Endothelial cell (in vitro differentiated cells): ENCODE measurements at places on chromosomes 16 and 17. TPM values are rescaled to one million over a fixed set of nuclear protein-coding genes. Genes with fewer than 3 reads are reported as not detected.

DNA sequence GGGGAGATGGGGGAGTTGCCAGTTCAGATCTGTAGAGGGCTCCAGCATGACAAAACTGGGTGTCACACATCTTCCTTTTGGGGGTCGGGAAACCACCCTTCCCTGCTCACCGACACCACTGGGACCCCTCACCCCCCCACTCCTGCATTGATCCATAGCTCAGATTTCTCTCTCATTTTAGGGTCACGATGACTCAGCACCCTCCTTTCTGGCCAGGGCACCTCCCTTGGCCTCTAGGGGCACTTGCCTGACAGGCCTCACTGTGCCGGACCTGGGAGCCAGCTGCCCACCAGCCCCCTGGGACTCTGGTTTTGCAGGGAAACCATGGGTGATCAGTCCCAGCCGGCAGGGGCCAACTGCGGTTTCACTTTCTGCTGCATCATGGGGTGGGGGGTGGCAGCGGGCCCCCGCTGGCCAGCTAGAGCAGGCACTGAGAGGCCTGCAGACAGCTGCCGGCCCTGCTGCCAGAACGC, 239.4 kb downstream of the MRTFB start:
- DNase-seq = no peak
- no peaks in the 10 kb centered on the region for H3K36me3 ChIP-seq
- no peak overlapping the region for H3K4me3 ChIP-seq
- no peaks in the 10 kb centered on the region for H3K27me3 ChIP-seq

DNA sequence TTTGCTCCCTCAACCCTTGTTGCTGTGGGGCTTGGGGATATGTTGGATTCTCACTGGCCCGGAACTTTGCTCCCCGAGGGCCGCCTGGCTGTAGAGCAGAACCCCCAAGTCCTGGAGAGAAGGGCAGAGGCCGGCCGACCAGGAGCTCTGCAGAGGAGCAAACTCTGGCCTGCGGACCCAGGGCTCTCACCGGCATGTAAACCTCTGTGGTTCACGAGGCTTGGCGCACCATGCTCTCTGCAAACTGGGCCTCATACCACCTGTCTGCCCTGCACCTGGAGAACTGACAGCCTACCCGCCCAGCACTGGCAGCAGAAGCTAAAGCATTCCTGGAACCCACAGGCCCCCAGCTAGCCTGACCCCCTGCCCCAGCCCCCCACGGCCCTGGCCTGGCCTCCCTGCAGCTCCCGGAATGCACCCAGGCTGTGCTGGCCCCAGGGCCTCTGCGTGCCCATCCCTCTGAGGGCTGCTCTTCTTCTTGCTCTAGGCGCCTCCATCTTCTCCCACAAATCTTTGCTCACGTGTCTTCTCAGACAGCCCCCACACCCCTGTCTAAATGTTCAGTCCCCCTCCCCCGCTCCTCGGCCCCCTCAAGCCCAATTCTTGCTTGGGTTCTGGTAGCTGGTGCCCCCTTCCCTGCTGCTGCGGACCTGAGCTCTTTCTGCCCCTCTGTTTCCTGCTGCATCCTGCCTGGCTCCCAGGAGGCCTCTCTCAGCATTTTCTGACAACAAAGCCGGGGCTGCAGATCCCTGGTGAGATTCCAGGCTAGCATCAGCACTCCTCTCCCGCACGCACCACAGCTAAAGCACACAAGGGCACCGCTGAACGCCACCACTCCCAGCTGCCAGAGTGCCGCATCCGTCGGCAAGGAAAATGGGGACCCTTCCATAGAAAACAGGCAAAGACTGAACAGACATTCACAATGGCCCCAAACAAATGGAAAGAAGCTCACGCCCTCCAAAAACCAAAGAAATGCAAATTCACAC, 23.3 kb downstream of the ACTG1 start:
- H3K4me1 ChIP-seq = peaks cover 15% of the 10 kb centered on the region
- no peak overlapping the region for H3K4me3 ChIP-seq
- H3K36me3 ChIP-seq = no peaks in the 10 kb centered on the region
- DNase-seq = peak; percentile 28
- peak overlapping the region; percentile 39 for H3K27ac ChIP-seq

DNA sequence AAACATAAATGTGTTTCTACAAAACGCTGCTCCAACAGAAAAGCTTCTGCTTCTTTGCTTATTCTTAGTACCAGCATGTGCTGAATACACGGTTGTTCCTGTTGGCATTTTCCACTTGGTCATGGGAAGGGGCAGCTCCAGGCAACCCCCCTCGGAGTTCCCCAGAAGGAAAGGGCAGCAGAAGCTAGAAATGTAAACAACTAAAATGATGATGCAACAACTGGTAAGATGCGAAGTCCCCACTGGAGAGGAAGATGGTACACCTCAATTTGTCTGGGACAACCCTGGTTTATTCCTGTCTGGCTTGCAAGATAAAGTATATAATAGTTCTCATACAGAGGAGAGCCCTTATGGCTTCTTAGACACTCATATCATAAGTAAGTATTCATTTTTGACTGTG, 9.2 kb upstream of the CCL13 start:
- H3K4me1 ChIP-seq = no peaks in the 10 kb centered on the region
- no peak for DNase-seq
- H3K4me3 ChIP-seq = no peak overlapping the region
- no peaks in the 10 kb centered on the region for H3K36me3 ChIP-seq
- no peaks in the 10 kb centered on the region for H3K27me3 ChIP-seq

Gene CACNG1
- total RNA-seq = not detected

GRCh38 chr17:55023626-55024025, 55.1 kb downstream of the STXBP4 start:
- H3K27me3 ChIP-seq = no peaks in the 10 kb centered on the region
- H3K36me3 ChIP-seq = no peaks in the 10 kb centered on the region
- no peak overlapping the region for H3K27ac ChIP-seq
- no peak overlapping the region for H3K4me3 ChIP-seq
- DNase-seq = no peak

DNA sequence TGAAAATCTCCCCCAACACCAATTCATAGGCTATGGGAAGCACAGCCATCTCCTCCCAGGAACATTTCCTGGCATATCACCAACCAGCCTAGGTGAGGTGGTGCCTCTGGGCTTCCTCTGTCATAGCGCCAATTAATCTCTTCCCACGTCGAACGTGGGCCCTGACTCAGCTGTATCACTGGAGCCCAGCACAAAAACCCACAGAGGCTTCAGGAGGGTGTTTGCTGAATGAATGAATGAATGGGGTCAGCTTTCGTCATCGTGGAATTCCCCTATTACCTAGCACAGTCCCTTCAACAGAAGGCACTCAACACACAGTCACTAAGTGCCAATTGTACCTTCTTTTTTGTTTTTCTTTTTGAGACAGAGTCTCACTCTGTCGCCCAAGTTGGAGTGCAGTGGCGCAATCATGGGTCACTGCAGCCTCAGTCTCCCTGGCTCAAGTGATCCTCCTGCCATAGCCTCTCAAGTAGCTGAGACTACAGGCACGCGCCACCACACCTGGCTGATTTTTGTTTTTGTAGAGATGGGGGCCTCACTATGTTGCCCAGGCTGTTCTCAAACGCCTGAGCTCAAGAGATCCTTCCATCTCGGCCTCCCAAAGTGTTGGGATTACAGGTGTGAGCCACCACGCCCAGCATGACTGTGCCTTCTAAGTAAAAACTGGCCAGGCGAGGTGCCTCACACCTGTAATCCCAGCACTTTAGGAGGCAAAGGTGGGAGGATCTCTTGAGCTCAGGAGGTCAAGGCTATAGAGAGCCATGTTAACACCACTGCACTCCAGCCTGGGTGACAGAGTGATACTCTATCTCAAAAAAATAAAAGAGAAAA, 4.1 kb downstream of the ZNF688 start:
- peaks cover 5% of the 10 kb centered on the region for H3K36me3 ChIP-seq
- peak overlapping the region; percentile 25 for H3K4me3 ChIP-seq
- H3K27me3 ChIP-seq = peaks cover 8% of the 10 kb centered on the region
- peaks cover 32% of the 10 kb centered on the region for H3K4me1 ChIP-seq

Gene NOXO1
- 0.23 TPM for total RNA-seq

Gene CDK3
- total RNA-seq = 8.4 TPM

Gene TRPV2
- total RNA-seq = 4.8 TPM

- H3K27ac ChIP-seq = peak overlapping the region; percentile 66
- peaks cover 18% of the 10 kb centered on the region for H3K4me1 ChIP-seq
- peak; percentile 45 for DNase-seq
- peaks cover 5% of the 10 kb centered on the region for H3K27me3 ChIP-seq
- H3K36me3 ChIP-seq = peaks cover 32% of the 10 kb centered on the region
Measured at GRCh38 chr16:55501549-55502322, 7.1 kb upstream of the LPCAT2 start.

DNA sequence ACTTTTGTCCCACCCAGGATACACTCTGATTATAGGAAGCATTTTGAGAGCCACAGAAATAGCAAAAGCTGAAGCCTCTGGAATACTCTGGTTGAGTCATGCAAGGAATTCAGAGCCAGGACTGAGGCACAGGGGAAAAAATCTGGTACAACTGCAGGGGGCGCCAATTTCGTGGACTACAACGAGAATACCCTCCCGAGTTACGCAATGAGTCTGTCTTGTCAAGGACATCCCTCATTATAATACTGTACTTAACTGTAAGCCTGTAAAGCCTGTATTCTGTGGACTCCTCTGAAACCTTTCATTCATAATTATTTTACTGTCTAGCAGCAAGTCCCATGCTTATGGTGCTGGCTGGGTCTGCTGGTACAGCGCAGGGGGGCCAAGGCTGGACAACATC, 7.8 kb downstream of the HOXB1 start:
- no peak overlapping the region for H3K4me3 ChIP-seq
- H3K27me3 ChIP-seq = peaks cover 10% of the 10 kb centered on the region

DNA sequence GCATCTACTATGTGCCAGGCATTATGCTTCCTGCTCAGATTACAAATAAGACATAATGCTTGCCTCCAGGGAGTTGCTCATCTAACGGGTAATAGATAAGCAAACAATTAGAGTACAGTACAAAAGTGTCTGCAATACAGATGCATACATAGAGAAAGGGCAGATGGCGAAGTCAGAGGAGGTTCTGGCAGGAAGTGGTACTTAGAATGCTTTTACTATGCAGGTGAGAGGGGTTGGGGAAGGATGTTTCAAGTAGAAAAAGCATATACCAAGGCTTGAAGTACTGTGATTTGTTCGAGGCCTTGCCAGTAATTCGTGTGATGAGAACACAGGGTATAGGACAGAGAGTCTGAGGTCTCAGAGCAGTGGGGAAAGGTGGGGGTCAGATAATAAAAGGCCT, 349.8 kb downstream of the UTP18 start:
- no peaks in the 10 kb centered on the region for H3K36me3 ChIP-seq
- no peaks in the 10 kb centered on the region for H3K27me3 ChIP-seq
- H3K4me3 ChIP-seq = no peak overlapping the region
- no peak overlapping the region for H3K27ac ChIP-seq
- H3K4me1 ChIP-seq = no peaks in the 10 kb centered on the region

GRCh38 chr16:73053364-73054124, 5.6 kb upstream of the ZFHX3 start:
- peaks cover 21% of the 10 kb centered on the region for H3K27me3 ChIP-seq
- H3K4me3 ChIP-seq = no peak overlapping the region
- H3K4me1 ChIP-seq = peaks cover 38% of the 10 kb centered on the region
- H3K27ac ChIP-seq = no peak overlapping the region

Gene SLC52A1
- 0.21 TPM for total RNA-seq

GRCh38 chr17:7943291-7943690, 11.3 kb downstream of the CNTROB start:
- no peak overlapping the region for H3K27ac ChIP-seq
- no peaks in the 10 kb centered on the region for H3K4me1 ChIP-seq
- H3K36me3 ChIP-seq = peaks cover 50% of the 10 kb centered on the region

Gene RHBDL3
- 1.7 TPM for total RNA-seq

Gene TBC1D16
- 126 TPM for total RNA-seq

Gene ADORA2B
- 5.2 TPM for total RNA-seq

- H3K4me1 ChIP-seq = peaks cover 40% of the 10 kb centered on the region
- no peak overlapping the region for H3K4me3 ChIP-seq
- no peaks in the 10 kb centered on the region for H3K36me3 ChIP-seq
- peak overlapping the region; percentile 45 for H3K27ac ChIP-seq
- peak; percentile 45 for DNase-seq
Measured at GRCh38 chr17:58337600-58338453, 9.2 kb upstream of the TSPOAP1 start.

Gene TNP2
- not detected for total RNA-seq

Gene TPSAB1
- total RNA-seq = not detected

DNA sequence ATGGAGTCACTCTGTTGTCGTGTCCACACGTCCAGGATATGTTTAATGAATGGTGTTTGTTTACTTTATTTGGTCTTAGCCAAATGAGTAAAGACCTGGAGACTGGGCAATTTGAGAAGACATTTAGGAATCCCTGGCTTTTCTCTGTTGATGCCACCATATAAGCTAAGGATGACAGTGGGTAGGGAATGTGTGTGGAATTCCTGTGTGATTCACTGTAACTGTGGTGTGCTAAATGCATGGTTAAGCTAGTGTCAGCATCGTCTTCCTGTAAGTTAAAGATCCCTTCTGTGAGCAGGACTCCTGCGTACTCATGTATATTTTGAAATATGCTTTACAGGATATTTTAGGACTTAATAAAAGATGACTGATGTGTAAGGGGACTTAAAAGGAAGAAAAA, 26.4 kb downstream of the GOSR1 start:
- DNase-seq = no peak
- H3K36me3 ChIP-seq = peaks cover 42% of the 10 kb centered on the region
- H3K4me3 ChIP-seq = no peak overlapping the region
- peaks cover 5% of the 10 kb centered on the region for H3K4me1 ChIP-seq
- no peak overlapping the region for H3K27ac ChIP-seq
- H3K27me3 ChIP-seq = no peaks in the 10 kb centered on the region

- H3K27me3 ChIP-seq = peaks cover 12% of the 10 kb centered on the region
- no peak overlapping the region for H3K4me3 ChIP-seq
- no peak for DNase-seq
- H3K36me3 ChIP-seq = no peaks in the 10 kb centered on the region
- peaks cover 4% of the 10 kb centered on the region for H3K4me1 ChIP-seq
Measured at GRCh38 chr17:72373910-72374741, 253.3 kb downstream of the SOX9 start.

DNA sequence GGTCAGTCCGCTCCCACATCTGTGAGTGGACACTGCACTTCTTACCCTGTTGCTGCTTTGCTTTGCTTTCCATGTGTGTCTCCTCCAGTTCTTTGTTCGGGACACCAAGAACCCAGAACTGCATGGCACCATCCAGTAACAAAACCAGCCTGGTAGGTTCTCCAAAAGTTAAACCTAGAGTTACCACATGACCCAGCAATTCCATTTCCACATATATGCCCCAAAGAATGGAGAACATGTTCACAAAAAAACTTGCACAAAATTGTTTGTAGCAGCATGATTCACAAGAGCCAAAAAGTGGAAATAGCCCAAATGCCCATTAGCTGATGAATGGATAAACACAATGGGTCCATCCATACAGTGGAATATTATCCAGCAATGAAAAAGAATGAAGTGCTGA, 10.3 kb upstream of the CCL22 start:
- DNase-seq = no peak
- no peaks in the 10 kb centered on the region for H3K36me3 ChIP-seq
- no peaks in the 10 kb centered on the region for H3K27me3 ChIP-seq
- H3K4me1 ChIP-seq = no peaks in the 10 kb centered on the region
- H3K27ac ChIP-seq = no peak overlapping the region
- no peak overlapping the region for H3K4me3 ChIP-seq

- no peak for DNase-seq
- peaks cover 26% of the 10 kb centered on the region for H3K4me1 ChIP-seq
- peaks cover 3% of the 10 kb centered on the region for H3K27me3 ChIP-seq
- no peaks in the 10 kb centered on the region for H3K36me3 ChIP-seq
- H3K27ac ChIP-seq = peak overlapping the region; percentile 70
- peak overlapping the region; percentile 76 for H3K4me3 ChIP-seq
Measured at GRCh38 chr16:53053967-53054669, 673 bp upstream of the CHD9 start.

Gene MSRB1
- 18.1 TPM for total RNA-seq

Gene NOD2
- total RNA-seq = 0.51 TPM

- H3K4me1 ChIP-seq = peaks cover 4% of the 10 kb centered on the region
- H3K27ac ChIP-seq = no peak overlapping the region
- no peak for DNase-seq
- H3K27me3 ChIP-seq = peaks cover 3% of the 10 kb centered on the region
Measured at GRCh38 chr16:68073902-68074760, 11.0 kb upstream of the NFATC3 start.

Gene MMP28
- total RNA-seq = 10.6 TPM

Gene CES5A
- not detected for total RNA-seq

Gene ZMYND15
- total RNA-seq = not detected
